ENCODE measurements at places on chromosomes 4 and X.

DNA sequence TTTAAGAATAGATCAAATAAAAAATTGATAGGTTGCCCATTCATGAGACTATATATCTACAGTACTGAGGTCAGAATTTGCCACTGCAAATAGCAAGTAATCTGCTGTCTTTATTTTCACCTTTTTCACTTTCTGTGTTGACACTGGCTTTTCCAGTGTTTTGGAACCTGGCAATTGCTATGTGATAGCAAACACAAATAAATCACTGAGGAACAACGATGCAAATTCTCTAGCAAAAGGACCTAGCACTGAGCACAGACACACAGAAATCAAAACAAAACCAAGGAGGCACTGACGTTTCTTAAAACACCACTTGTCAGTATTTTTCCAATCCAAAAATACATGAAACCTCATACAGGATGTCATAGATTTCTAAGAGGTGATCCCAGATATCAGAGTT lies 210.7 kb downstream of the DHX15 start:
- no peak for DNase-seq

- DNase-seq = no peak
Observed at GRCh38 chr4:163681208-163681821, 186.8 kb downstream of the TMA16 start.

DNA sequence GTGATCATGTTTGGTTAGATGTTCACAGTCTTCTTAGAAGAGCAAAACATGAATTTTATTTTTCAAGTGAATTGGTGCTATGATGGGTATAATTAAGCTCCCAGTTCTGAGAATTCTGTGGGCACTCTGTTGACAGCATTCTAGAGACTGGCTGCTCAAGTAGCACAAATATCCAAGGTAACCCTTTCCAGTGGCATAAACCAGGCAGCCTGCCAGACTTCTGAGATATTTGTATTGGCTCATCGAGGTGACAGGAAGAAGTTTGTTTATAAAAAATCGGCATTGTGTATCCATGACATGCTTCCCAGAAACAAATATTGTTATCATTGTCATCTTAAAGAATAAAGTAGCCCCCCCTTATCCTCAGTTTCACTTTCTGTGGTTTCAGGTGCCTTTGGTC lies 28.3 kb downstream of the LANCL3 start:
- no peak for DNase-seq

DNA sequence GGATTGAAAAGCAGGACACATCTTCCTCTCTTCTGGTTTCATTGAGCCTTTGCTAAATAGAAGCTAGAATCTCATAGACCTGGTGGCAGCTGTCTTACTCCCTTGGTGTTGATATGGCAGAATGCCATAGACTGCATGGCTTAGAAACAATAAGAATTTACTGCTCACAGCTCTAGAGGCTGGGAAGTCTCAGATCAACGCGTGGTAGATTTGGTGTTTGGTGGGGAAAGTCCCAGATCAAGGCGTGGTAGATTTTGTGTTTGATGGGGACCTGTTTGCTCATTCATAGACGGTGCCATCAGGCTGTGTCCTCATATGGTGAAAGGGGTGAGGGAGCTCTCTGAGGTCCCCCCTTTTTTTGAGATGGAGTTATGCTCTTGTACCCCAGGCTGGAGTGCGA lies 57.6 kb upstream of the PPP2R3B start:
- DNase-seq = no peak

DNA sequence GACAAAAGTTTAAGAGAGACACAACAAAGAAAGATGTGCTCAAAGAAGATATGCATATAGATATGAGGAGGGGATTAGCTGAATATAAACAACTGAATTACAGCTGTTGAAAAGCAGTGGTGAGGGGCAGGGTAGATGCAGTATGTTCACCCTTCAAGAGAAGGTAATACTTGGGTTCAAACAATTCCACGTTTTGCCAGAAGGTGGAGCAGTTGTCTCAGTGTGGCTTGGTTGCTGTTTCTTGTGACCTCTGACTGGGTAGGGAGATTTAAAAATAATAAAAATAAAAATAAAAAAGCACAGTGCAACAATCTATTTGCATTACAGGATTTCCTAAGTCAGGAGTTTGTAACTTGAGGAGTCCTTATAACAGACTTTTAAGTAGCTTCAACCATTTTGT lies 23.3 kb downstream of the PHOX2B start:
- no peak for DNase-seq

DNA sequence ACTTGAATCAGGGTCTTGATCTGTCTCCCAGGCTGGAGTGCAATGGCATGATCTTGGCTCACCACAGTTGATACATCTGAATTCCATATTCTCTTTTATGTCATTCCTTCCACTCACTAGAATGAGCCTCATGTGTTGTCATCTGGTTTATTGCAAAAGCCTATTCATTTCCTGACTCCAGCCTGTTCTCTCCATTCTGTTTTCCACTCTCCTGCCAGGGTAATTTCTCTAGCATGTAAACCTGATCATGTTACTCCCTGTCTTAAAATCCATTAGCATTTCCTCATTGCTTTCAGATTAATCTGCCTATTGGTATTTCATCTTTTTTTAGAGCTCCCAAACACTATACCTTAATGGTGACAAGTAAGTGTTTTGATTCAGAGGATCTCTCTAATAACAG lies 4.3 kb upstream of the DDX60L start:
- no peak for DNase-seq

DNA sequence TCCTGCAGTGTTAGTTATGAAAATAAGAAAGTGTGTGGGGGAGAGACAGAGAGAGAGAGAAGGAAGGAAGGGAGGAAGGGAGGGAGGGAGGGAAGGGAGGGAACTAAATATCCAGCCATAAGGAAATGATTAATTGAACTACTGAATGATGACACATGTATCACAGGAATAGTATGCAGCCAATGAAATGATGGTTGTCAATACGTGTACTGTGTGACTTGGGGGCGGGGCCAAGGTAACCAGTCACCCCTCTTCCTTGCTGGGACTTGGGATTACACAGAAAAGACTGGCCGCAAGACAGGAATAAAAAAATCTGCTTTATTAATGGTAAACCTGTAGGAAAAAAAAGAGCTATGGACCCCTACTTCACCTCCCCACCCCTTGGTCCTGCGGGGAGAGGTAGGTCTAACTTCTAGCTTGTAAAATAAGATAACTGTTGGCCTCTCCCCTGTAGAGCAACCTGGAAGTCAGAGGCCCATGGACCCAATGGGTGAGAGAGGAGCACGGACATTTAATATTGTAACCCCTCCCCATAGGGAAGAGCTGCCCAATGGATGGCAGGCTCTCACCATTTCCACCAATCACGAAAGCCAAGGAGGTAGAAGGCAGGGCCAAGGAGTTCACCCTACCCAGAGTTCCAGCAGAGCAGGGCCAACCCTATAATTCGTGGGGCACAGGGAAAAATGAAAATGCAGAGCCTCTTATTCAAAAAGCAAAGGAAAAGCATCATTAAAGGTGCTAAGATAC lies 7.4 kb downstream of the PPP2R2C start:
- no peak for DNase-seq

DNA sequence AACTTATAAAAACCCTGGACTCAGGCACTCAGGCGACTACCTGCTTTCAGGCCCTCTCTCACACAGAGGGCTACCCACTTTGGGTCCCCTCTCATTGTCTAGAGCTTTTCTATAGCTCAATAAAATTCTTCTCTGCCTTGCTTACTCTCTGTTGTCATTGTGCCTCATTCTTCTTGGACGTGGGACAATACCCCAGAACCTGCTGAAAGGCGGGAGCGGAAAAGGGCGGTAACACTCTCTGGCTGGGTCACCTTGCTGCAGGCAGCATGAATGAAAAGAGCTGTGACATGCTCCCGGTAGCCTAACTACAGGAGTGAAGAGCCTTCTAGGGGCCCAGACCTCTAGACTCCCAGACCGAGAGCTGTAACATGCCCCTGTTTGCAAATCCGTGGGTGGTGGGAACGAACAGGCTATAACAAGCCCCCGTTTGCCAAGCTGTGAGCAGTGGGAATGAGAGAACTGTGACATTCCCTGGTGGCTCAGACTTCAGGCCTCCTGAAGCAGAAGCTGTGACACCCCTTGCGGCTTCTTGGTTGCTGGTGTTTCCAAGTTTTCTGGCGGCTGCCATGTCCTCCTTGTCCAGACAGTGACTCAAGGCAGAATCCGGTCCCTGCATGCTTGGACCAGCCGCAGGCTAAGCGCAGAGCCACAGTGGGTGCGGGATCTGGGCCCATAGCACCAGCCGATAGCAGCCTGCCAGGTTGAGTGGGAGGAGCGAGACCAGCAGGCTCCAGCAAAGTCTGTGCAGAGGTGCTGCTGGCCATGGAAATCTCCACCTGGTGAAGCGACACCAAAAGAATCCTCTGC lies 684.6 kb downstream of the ARAP2 start:
- DNase-seq = no peak

DNA sequence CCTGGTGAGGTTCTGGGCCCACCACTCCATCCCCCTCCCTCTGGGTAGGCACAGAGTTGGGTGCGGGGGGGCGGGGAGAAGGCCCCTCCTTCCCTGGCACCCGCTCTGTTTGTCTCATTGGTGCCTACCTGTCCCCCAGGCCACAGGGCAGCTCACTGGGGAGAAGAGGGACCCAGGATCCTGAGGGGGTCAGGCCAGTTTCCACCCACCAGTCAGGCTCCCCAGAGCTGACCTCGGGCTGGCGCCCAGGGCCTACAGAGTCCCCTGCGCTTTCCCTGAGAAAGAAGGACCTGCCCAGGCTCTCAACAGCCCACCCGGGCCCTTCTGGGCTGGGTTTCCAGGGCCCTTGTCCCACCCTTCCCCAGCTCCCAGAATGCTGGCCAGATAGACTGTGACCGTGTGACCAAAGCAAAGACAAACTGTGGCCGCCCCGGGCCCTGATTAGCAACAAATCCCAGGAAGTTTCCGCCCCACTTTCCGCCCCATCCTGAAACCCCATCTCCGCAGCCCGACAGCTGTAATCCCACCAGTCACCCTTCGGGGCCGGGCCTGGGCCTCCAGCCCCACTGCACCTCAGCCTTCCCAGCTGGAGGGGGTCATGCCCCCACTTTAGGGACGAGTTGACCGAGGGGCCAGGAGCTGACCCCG lies 33.8 kb upstream of the FGFR3 start:
- no peak for DNase-seq

- DNase-seq = no peak
Observed at GRCh38 chr4:138560448-138560847, 318.3 kb upstream of the SLC7A11 start.

- DNase-seq = no peak
Observed at GRCh38 chrX:40314070-40314469, 216.3 kb upstream of the BCOR start.

DNA sequence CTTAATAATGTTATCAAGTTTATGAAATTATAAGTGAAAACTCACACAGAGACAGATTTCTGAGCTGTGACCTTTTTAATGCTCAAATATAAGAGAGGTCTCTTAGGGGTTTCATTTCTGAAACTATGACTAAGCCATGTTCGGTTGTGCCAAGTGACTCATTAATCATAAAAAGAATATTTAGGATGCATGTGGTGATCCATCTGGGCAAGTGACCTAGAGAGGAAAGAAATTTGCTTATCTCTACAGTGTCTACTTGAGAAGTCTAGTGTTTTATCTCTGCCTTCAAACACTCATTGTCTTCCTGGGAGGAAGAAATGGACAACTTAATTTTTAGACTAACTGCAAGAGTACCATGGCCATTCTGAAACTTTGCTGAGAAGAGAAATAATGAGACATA lies 545.3 kb upstream of the GRID2 start:
- no peak for DNase-seq

DNA sequence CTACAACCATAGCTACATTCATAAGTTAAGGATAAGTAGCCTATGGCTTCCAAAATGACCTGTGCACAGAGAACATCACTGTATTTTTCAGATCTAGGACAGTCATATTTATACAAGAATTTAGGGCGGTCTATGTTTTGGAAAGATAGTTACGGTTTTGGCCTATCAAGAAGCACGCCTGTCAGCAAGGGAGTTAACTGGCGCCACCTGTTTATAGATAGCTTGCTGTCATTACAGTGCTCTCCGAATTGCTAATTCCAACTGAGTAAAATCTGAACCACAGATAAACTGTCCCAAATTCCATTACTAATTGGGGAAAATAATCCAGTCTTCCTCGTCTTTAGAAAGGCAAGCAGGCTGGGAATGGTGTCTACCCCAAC lies 646 bp downstream of the ABCB7 start:
- no peak for DNase-seq

DNA sequence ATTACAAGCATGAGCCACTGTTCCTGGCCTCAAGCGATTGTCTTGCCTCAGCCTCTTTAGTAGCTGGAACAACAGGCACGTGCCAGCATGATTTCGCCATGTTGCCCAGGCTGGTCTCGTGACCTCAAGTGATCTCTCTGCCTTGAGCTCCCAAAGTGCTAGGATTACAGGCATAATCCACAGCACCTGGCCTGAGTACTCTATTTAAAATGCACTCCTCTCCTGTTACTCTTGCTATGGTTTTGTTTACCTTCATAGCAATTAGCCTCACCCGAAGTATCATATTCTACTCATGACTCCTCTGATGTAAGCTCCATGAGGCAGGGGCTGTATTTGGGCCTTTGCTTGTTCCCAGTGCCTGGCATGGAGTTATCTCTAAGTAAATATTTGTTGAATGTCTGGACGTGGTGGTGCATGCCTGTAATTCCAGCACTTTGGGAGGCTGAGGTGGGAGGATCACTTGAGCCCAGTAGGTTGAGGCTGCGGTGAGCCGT lies 92.5 kb upstream of the SLC34A2 start:
- DNase-seq = no peak

GRCh38 chrX:21839334-21840192 lies at the start of gene MBTPS2:
Gene MBTPS2 (plus strand): TSS chrX:21839617. CDS start chrX:21839735, 118 bp downstream.
- DNase-seq = peak; percentile 67

- DNase-seq = no peak
Observed at GRCh38 chr4:156999175-156999517, 27.5 kb upstream of the PDGFC start.

DNA sequence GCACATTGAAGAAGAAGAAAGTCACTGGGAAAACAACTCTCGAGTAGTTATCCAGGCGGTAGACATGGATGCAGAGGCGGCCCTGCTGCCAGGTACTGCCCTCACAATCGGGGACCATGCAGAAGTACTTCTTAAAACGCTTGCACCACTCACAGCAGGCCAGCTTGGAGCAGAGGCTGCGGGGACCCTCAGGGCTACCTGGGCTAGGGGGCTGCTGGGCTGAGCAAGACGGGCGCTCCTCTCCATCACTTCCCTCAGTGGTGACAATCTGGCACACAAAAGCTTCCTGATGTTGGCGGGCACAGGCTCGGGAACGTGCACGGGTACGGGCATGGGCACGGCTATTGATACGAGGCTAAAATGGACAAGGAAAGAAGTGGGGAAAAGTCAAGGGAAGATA lies 19.7 kb downstream of the GABRE start:
- DNase-seq = no peak

- no peak for DNase-seq
Observed at GRCh38 chr4:144634978-144635747, 10.8 kb upstream of the HHIP start.
